ENCODE measurements at places on chromosomes 2 and 18. TPM values are rescaled to one million over a fixed set of nuclear protein-coding genes. Genes with fewer than 3 reads are reported as not detected.

Gene HAAO
- total RNA-seq, result not detected

Gene IHH
- total RNA-seq, result not detected

DNA sequence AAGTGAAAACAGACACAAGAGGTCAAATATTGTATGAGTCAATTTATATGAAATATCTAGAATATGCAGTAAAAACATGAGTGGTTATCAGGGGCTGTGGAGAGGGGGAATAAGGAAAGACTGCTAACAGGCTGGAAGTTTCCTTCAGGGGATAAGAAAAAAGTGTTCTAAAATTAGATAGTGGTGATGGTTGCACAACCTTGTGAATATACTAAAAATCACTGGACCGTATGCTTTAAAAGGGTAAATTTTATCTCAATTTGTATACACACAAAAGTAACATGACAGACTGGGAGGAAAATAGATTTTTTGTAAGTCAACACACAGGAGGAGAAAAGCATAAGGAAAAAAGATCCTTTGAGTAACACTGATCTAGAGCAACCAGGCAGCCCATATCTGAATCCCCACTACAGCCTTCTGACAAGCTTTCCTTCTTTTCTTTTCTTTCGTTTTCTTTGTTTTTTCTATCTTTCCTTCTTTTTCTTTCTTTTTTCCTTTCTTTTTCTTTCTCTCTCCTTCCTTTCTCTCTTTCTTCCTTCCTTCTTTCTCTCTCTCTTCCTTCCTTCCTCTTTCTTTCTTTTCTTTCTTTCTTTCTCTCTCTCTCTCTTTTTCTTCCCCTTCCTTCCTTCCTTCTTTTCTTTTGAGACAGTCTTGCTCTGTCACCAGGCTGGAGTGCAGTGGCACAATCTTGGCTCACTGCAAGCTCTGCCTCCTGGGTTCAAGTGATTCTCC is 95.4 kb downstream of the AAK1 start:
- DNase-seq, result peak; percentile 16

DNA sequence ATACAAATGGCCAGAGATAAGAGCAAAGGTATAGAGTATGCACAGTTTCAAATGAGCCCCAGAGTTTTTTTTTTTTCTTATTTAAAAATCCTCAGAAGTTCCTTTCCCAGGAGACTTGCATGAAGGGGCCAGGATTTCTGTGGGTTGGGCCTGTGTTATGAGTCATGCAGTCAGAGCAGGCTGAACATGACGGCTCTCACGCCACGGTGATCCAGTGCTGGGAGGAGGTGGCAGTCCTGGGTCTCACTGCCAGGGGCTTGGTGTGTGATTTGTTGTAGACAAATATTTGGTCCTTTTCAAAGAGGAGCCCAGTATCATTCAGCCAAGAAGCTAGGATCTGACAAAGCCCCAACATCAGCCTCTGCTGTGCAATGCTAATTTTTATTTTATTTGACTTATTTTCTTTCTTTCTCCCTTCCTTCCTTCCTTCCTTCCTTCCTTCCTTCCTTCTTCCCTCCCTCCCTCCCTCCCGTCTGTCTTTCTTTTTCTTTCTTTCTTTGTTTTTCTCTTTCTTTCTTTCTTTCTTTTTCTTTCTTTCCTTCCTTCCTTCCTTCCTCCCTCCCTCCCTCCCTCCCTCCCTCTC is 10.4 kb upstream of the KCNE4 start:
- DNase-seq, result peak; percentile 99

DNA sequence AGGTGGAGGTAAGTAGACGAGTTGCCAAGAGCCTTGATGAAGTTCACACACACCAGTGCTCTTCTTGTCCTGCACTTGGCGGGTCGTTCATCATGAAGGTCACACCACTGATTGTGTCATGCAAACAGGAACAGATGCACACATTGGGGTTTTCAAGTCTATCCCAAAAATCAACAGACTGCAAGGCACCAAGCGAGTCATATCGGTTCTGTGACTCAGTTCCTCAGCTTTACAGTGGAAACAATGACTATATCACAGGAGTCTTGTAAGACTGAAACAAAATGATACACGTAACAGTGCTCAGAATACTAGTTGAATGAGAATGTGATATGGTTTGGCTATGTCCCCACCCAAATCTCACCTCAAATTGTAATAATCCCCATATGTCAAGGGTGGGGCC is 526.9 kb upstream of the ID2 start:
- DNase-seq, result peak; percentile 85

All from IMR-90 (cell line).